ENCODE measurements at places on chromosomes 11 and 22. TPM values are rescaled to one million over a fixed set of nuclear protein-coding genes. Genes with fewer than 3 reads are reported as not detected.
A peak's percentile ranks its signal among the peaks of the same experiment; 100 is the strongest.

Gene C11orf16
- 2.0 TPM for total RNA-seq

Gene UBE2L6
- total RNA-seq: 97.1 TPM

Gene MMP11
- 1.2 TPM for total RNA-seq

Gene HPX
- 0.90 TPM for total RNA-seq

Gene SAA4
- 3.7 TPM for total RNA-seq

Gene GSTT2
- total RNA-seq: not detected

DNA sequence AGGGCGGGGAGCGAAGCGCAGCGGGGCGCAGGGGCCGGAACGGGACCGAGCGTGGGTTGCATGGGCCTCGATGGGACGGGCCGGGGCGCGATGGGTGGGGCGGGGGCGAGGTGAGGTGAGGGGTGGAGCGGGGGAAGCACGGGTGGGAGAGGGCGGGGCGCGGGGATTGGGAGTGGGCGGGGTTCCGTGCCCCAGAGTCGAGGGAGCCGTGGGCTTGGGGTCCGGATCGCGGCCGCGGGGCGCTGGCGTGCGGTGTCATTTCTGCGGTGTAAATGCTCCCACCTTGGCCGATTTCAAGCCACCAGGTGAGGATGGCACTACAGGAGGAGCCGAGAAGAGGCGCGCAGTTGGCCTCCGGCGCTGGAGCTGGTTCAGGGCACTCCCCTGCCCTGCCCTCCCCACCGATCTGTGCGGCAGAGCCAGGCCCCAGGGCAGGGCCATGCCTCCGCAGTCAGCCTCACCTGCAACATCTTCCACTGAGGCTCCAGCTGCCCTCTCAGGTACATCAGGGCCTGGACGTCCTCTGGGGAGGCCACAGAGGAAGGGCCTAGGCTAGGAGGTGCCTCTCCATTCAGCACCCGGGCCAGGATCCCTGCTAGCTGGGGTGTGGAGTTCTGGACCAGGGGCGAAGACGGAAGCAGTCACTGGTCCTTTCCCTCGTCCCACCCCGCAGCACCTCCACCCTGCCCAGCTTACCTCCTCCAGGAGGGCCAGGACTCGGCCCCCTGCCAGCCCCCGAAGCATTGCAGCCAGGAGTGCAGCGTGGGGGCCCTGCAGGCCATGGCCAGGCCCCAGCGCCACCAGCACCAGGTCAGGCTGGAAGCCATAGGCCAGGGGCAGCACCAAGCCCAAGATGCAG is 620 bp upstream of the TUBGCP6 start:
- no peak for DNase-seq

GRCh38 chr11:19216709-19217374 is 15.1 kb upstream of the CSRP3 start:
- no peak for DNase-seq

- DNase-seq: peak; percentile 47
Observed at GRCh38 chr11:69674267-69674885, 777 bp downstream of the LTO1 start.

DNA sequence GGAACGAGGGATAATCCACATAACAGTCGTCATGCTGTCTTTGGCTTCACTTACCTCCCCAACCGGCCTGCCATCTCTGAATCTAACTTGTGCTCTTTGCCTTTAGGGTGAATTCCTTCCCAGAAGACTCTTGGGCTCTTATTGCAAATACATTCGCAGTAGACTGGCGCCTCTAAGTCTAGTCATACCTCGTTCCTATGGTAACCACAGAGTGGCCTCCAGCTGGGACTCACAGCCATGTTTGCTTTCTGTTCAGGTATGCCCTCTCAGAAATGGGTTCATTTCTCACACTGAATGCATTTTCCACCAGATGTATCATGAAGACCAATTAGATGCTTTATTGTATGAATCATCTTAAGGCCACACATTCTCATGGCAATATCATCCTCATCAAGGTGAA is 112.7 kb downstream of the FAR1 start:
- DNase-seq: no peak

- peak; percentile 4 for DNase-seq
Observed at GRCh38 chr11:74641905-74642304, 49.5 kb downstream of the POLD3 start.

DNA sequence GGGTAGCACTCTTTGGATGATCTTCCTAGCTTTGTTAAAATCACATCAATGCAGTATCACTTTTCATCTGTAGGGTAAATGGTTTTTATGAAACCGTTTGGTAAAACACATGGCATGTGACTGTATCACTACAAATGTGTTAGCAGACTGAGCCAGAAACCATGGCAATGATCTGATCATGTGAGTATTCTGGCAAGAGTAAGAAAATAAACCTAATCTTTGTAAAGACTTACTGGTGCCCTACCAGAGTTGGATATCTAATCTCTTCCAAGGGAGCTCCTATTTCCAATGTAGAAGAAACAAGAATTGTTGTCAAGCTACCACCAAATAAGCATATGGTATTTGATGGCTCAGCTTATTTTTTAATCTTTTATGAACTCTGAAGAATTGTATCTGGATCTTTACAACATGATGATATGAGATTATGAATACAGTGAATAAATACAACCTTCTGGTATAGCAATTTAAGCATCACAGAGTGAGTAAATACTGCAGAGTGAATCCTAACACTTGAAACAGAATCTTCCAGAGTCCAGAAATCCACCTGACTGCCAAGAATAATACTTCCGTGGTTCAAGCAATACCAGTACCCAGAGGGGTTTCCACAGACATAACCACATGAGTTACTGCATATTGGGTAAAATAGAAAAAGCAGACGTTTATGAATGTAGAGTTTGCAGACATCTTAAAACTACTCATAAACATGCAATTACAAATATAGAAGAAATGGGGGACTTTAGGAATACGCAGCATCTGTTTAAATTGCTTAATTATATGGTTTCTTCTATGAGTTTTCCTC is 238.8 kb downstream of the TTC28 start:
- no peak for DNase-seq

GRCh38 chr11:17250561-17251350 is 25.8 kb upstream of the NUCB2 start:
- no peak for DNase-seq

DNA sequence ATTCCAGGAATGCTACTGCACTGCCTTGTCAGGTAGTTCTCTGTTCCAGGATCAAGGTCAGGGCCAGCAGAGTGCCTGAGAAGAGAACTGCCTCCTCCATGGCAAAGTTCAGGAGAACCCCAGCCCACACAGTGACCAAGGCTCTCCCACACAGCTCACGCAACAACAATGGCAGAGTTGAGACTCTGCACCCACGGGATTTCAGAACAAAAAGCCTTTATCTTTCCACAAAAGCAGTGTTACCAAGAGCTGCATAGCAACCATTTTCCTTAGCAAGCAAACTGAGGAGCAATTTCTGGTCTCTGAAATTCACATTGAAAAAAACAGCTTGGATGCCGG is 11.1 kb downstream of the PLAAT3 start:
- DNase-seq: no peak

DNA sequence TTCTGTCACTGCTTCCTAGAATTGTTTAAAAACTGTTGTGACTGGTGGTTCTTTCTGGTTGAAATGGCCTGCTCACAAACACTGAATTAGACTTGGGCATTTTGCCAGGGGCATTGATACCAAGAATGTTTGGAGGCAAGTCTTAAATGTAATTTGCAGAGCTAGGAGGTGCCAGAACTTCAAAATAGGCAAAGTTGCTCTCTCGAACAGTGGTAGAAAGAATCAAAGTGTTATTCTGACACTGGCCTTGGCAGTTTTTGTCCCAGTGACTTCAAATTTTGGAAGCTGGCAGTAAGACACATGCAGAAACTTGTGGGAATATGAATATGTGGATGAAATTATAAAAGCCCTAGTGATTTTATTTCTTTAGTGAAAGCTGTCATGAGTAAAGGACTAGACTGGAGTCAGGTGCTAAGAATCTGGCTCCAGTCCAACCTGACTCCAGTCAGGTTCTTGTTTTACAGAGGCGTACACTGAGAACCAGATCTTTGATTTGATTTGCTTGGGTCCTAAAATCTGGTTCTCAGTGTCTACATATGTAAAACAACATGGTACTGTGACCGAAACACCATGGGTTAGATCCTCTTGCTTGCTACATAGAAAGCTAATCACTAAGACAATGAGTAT is 20.9 kb downstream of the SVIP start:
- no peak for DNase-seq

GRCh38 chr11:93984196-93984567 is 37.0 kb upstream of the HEPHL1 start:
- no peak for DNase-seq

DNA sequence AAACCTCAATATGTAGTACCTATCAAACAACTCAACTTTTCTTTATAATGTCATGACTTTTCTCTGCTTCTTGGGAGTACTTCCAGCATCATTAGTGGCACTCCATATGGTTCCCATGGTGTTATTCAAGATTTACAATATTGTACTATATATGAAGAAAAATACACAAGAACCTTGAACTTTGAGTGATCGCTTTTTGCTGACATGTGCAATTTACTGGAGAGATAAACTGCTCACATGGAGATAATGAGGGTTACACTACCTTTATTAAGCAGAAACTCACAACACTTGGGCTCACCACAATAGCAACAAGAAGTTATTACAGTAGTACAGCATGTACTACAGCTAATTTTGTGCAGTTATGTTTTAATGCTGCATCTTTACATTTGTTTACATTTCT is 388.2 kb downstream of the DLG2 start:
- DNase-seq: no peak

- DNase-seq: no peak
Observed at GRCh38 chr22:35821654-35822053, 104.0 kb downstream of the APOL5 start.

GRCh38 chr11:2271077-2271326 is 614 bp upstream of the ASCL2 start:
- peak; percentile 68 for DNase-seq

DNA sequence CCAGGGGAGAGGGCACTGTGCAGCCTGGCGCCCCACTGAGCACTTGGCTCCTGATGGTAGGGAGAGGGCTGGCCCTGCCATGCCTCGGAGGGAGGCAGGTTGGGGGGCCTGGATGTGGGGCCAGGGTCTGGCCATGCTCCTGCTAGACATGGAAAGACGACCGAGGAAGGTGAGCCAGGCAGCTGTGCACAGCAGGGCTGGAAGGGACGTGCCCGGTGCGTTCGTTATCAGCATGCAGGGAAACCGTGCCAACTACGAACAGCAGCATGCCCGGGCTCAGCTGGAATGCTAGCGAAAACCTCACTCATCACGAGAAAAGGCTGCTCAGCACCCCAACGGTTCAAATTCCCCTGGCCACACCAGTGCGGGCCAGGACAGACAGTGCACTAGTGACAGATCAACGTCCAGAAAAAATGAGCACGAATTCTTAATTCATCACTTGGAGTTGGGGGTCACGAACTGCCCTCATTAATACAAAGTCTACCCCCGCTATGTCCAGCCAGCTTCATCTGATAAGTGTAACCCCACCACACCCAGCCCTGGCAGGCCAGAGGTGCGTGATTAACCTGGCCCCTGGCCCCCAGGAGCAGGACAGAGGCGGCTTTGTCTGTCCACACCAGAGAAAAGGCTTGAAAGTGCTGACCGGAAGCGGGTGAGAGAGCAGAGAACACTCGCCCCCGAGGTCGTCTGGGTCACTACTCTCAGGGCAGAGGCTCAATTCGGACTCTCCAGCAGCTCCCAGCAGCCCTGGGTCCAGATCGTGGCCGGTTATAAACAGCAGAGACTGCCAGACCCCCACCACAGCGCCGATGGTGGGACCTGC is 84.2 kb downstream of the CELSR1 start:
- no peak for DNase-seq

- DNase-seq: peak; percentile 56
Observed at GRCh38 chr11:77046060-77046501, 11.9 kb downstream of the B3GNT6 start.

GRCh38 chr22:49482811-49483210 is 344.9 kb downstream of the BRD1 start:
- no peak for DNase-seq

DNA sequence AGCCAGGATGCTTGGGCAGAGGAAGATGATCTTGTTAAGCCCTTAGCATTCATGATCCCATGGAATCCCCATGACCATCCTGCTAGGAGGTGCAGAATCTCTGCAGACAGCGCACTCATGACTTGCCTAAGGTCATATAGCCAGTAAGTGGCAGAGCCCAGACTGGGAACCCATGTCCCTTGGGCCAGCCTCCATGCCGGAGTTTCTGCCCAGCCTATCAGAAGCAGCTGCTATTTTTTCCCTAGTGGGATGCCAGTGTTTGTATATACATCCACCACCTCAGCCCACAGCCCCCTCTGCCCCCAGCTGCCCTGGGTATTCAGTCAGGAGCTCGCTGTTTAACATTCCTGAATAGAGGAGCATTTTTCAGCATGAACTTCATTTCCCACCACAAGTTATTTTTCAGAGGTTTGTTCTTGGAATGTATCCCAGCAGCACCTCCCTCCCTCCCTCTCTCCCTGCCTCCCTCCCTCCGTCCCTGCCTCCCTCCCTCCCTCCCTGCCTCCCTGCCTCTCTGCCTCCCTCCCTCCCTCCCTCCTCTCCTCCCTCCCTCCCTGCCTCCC is 34.4 kb upstream of the SUSD2 start:
- DNase-seq: no peak
